ENCODE measurements at places on chromosomes 16 and 17. TPM values are rescaled to one million over a fixed set of nuclear protein-coding genes. Genes with fewer than 3 reads are reported as not detected.

Gene EEF2KMT
- total RNA-seq: 10.0 TPM

Gene RGS11
- 0.27 TPM for total RNA-seq

Gene ZSCAN10
- 0.24 TPM for total RNA-seq

Gene ODAD4
- 0.49 TPM for total RNA-seq

Measured in T-helper 1 cell treated with Interleukin-12 subunit alpha and Interleukin-12 subunit beta and Interleukin-4 antibody, amounts not matched to agents 30 ng/mL and 1 ng/mL, for 36 hours (primary cell).